ENCODE measurements at places on chromosomes 6 and 20. TPM values are rescaled to one million over a fixed set of nuclear protein-coding genes. Genes with fewer than 3 reads are reported as not detected.

Gene HAO1
- total RNA-seq = not detected

Gene HLA-DQA1
- 89.7 TPM for total RNA-seq

Gene LRRC73
- 0.10 TPM for total RNA-seq

Gene VSTM2L
- total RNA-seq = 0.15 TPM

Gene PSMG4
- total RNA-seq = 24.0 TPM

Gene ASIP
- total RNA-seq = not detected

Gene RFX6
- total RNA-seq = not detected

Gene SFTA2
- total RNA-seq = not detected

Gene MBOAT1
- total RNA-seq = 21.5 TPM

Gene DLL1
- total RNA-seq = not detected

Gene EPPIN
- not detected for total RNA-seq

Gene CRYBG1
- total RNA-seq = 15.4 TPM

Gene SLPI
- total RNA-seq = 0.64 TPM

Gene HSPA1L
- total RNA-seq = 3.7 TPM

Gene PERP
- 7.4 TPM for total RNA-seq

Gene DEF6
- 220 TPM for total RNA-seq

Gene UBD
- 3.2 TPM for total RNA-seq
